Central memory CD8-positive, alpha-beta T cell (primary cell): ENCODE measurements at places on chromosomes 12 and 14.

- no peak for DNase-seq
Measured at GRCh38 chr12:22252057-22252456, 82.5 kb downstream of the ST8SIA1 start.

GRCh38 chr14:32190673-32191072, 11.2 kb upstream of the RNU6-7 start:
- no peak for DNase-seq

DNA sequence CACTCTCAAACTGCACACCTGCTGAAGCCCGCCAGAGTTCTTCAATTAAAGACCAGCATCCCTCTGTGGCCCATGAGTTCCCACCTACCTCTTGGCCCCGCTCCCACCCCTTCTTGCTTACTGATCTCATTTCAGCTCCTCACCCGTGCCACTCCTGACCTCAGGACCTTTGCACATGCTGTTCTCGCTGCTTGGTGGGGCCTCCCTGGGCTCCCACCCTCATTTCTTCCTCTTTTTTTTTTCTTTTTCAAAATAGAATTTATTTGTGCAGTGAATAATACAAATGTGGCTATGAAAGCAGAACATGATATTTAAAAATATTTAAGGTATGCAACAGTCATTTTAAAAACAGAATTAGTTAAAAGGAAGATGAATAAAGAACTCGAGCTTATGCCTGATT, 8.5 kb upstream of the SERPINA9 start:
- no peak for DNase-seq

DNA sequence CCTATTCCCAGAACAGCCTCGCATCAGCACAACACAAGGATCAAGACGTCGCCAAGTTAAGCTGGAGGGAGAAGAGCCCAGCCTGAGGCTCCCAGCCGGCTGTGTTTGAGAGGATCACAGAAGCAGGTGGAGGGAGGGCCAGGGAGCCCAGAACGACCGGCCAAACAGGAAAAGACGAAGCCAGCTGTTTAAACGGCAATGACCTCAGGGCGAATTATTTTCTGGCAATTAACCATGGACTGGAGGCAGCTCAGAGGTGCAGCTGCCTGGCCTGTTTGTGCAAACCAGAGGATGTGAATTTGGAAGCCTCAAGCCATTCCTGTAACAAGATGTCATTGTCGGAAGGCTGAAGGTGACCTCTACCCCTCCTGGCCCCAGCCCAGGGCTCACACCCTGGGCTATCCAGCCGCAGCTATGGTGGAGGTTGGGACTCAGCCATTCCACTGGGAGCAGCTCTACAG, 175.8 kb upstream of the PRMT8 start:
- no peak for DNase-seq

DNA sequence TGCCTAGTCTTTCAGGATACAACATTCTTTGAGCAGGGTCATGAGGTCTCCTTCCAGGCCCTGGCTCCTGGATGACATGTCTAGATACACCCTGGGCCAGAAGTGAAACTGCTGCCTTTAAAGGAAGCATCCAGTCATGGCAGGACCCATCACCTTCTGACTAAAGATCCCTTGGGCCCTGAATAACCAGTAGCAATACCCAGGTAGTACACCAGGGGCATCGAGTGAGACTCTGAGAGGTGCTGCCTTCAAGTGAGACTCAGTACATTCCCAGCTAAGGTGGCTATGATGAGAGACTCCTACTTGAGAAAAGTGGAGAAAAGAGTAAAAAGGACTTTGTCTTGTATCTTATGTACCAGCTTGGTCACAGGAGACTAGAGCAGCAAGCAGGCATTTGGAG, 23.5 kb downstream of the OR6C68 start:
- no peak for DNase-seq

DNA sequence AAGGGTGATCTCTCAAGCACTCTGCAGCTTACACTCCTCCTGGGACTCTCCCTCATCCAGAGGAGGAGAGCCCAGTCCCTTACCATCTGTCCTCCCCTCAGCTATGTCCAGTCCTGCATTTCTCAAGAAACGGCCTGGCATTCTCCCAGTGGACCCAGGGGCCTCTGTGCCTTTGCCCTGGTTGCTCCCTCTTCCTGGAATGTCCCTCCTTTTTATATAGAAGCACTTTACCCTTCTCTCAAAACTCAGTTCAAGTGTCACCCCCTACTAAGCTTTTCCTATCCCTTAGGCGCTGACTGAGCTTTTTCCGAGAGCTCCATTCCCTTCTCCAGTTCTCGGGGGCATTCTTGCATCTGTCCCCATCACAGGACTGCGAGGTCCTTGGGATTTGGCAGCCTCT, 8.9 kb upstream of the GLRX5 start:
- DNase-seq: no peak

DNA sequence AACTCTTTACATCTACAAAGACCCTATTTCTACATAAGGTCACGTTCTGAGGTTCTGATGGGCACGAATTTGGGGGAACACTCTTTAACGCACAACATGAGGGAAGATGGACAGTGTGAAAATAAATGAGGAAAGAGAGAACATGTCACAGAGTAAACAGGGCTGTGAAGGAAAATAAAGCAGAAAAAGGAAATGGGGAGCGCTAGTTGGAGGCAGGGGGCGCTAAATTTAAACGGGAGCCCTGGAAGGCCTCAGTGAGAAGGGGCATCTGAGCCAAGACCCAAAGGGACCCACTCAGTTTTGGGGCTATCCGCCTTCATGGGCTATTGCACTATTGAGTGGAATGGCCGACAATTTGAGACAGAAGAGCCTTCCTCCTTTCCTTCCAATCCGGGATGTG, 50.5 kb downstream of the PLXNC1 start:
- no peak for DNase-seq

GRCh38 chr14:77554816-77555599, 56.4 kb upstream of the ISM2 start:
- DNase-seq: no peak

DNA sequence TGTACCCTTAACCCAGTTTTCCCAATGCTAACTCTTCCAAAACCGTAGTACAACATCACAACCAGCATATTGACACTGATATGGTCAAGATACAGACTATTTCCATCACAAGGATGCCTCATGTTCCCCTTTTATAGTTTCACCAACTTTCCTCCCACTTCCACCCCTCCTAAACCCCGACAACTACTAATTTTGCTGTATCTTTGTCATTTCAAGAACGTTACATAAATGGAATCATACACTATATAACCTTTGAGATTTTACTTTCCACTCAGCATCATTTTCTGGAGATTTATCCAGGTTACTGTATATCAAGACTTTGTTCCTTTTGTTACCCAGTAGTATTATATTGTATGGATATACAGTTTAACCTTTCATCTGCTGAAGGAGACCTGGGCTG, 88.9 kb downstream of the MED13L start:
- no peak for DNase-seq

DNA sequence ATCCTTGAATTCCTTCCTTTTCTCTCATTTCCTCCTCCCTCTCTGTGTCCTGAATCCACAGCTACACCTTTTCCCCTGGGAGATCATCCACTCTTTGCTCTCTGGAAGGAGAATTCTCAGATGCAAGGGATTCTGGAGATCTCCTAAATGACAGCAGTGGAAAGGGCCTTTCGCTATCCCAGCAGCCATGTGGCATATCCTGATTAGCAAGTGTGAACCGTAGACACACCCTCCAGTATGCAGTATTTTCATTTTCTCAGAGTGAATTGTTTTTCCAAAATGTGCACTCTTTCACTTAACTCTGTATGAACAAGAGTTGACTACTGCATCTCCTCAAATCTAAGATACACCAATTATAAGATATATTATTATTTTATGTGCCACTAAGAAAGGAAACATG, 6.0 kb downstream of the GARIN2 start:
- DNase-seq: no peak

DNA sequence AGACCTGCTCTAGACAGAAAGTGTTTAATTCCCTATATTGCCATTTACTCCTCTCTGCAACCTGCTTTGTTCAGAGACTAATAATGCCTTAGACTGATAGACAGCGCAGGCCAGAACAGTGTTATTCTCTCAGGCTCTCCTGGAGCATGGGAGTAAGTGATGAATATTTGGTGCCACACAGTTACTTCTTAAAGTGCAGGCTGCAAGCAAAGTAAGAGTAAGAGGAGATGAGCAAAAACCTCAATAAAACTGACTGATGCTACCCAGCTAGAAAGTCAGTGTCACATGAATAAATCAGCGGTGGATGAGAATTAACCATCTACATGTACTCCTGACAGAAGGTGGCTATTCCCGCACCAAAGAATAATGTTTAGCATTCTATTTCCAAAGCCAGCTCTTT, 9.9 kb downstream of the TRIM9 start:
- no peak for DNase-seq

DNA sequence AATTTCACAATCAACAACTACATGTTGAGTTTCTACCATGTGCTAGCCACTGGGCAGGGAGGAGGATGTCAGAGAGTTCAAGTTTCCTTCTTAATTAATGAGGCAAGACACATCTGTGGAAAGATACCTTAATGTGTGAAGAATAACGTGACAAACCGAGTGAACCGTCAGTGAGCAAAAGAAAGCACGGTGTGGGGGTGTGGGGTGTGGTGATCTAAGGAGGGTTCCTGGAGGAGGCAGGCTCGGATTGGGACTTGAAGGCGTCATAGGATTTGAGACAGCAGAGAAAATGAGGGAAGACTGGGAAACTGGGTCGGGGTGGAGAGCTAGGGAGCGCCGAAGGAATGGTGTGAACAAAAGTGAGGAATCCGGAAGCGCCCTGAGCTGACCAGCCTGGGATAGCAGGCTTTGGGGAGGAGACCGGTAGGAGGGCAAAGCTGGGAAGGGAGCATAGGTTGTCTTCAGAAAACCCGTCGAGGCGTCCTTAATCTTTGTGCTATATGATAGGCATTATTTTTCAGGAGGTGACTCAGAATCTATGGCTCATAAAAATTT, 22.3 kb downstream of the GALNT8 start:
- no peak for DNase-seq

DNA sequence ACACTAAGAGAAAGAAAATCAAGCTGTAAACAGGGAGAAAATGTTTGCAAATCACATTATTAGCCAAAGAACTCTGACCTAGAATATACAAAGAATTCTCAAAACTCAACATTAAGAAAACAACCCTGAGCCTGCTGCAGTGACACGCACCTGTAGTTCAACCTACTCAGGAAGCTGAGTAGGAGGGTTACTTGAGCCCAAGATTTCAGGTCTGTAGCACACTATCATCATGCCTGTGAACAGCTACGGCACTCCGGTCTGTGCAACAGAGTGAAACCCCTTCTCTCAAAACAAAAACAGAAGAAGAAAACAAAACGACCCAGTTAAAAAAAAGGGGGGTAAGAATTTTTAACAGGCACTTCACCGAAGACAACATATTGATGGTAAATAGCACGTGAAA, 20.8 kb downstream of the SAV1 start:
- no peak for DNase-seq

GRCh38 chr12:110182281-110182680, 58.1 kb downstream of the IFT81 start:
- DNase-seq: no peak

DNA sequence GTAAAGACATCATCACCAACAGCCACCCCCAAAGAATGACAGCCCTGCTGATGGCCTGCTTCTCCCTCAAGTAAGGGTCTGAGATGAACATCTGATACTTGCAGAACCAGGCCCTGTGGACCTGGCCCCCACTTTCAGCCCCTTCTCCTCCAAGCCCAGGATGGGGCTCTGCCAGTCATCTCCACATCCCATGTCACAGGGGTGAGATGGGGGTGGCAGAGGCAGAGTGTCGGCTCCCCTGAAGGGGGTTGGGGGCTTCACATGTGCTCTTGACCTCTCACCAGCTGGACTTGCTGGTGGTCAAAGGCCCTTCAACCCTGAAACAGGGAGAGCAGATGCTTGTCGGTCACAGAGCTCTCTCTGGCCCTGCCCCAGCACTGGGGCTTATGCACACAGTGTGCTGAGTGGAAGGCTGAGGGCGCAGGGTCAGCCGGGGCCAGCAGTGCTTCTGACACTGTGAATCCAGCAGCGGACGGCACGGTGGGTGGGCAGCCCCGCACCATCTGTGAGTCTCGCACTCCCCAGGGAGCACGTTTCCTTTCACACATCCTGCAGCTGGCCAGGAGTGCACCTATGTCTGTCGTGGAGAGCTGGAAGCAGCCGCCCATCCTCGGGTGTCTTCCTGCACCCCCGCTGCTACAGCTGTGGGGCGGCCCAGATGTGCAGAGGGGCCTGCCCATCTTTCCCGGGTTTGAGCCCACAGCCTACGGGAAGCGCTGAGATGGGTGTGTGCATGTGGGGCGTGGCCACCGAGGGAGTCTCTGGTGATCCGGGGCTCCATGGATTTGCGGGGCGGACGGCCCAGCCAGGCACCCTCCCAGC, 94.3 kb downstream of the ADGRD1 start:
- no peak for DNase-seq

GRCh38 chr12:27899151-27899661, 73.3 kb downstream of the PTHLH start:
- DNase-seq: no peak

DNA sequence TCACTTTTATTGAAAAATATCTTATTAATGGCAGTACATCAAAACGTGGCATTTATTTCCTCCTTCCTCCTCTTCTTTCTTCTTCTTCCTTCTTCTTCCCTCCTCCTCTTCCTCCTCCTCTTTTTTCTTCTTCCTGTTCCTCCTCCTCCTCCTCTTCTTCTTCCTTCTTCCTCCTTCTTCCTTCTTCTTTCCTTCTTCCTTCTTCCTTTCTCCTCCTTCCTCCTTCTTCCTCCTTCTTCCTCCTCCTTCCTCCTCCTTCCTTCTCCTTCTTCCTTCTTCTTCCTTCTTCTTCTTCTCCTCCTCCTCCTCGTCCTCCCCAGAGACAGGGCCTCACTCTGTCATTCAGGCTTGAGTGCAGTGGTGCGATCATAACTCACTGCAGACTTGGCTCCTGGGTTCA, 457.2 kb downstream of the AEBP2 start:
- no peak for DNase-seq

DNA sequence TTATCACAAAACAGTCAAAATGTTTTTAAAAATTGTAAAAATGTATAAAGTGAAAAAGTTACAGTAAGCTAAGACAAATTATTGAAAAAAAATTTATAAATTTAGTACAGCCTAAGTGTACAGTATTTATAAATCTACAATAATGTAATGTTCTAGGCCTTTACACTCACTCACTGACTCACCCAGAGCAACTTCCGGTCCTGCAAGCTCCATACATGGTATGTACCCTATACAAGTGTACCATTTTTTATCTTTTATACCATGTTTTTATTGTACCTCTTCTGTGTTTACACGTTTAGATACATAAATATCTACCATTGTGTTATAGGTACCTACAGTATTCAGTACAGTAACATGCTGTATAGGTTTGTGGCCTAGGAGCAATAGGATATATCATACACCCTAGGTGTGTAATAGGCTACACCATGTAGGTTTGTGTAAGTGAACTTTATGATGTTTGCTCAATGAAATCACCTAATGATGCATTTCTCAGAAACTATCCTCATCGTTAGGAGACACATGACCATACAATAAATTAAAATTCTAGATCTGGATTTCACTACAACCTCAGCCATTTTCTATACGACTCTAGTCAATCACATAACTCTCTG, 66.8 kb downstream of the TXNDC16 start:
- DNase-seq: no peak

GRCh38 chr14:21095430-21096205, 2.8 kb downstream of the ZNF219 start:
- DNase-seq: no peak
